ENCODE measurements at places on chromosomes 3 and 15. TPM values are rescaled to one million over a fixed set of nuclear protein-coding genes. Genes with fewer than 3 reads are reported as not detected.

ISG20 gene
- total RNA-seq: 47.8 TPM

GOLGA8T gene
- 1.3 TPM for total RNA-seq

CCDC191 gene
- 10.5 TPM for total RNA-seq

ATP13A5 gene
- total RNA-seq: 3.0 TPM

ZNF502 gene
- total RNA-seq: 9.8 TPM

ADAMTS17 gene
- 4.8 TPM for total RNA-seq

ABI3BP gene
- 101 TPM for total RNA-seq

CLSTN2 gene
- 13.1 TPM for total RNA-seq

SEMA3B gene
- 27.4 TPM for total RNA-seq

LTK gene
- not detected for total RNA-seq

ANKUB1 gene
- not detected for total RNA-seq

IQCF5 gene
- not detected for total RNA-seq

SLC28A2 gene
- total RNA-seq: not detected

CAND2 gene
- total RNA-seq: 9.7 TPM

TMEM108 gene
- 9.2 TPM for total RNA-seq

TPRG1 gene
- total RNA-seq: 9.2 TPM

ECE2 gene
- not detected for total RNA-seq

RTP1 gene
- not detected for total RNA-seq

SLCO3A1 gene
- total RNA-seq: 30.6 TPM

KBTBD8 gene
- 0.54 TPM for total RNA-seq

PDCD10 gene
- total RNA-seq: 75.6 TPM

HRG gene
- not detected for total RNA-seq

PLIN1 gene
- 9.9 TPM for total RNA-seq

KBTBD13 gene
- total RNA-seq: not detected

DNA sequence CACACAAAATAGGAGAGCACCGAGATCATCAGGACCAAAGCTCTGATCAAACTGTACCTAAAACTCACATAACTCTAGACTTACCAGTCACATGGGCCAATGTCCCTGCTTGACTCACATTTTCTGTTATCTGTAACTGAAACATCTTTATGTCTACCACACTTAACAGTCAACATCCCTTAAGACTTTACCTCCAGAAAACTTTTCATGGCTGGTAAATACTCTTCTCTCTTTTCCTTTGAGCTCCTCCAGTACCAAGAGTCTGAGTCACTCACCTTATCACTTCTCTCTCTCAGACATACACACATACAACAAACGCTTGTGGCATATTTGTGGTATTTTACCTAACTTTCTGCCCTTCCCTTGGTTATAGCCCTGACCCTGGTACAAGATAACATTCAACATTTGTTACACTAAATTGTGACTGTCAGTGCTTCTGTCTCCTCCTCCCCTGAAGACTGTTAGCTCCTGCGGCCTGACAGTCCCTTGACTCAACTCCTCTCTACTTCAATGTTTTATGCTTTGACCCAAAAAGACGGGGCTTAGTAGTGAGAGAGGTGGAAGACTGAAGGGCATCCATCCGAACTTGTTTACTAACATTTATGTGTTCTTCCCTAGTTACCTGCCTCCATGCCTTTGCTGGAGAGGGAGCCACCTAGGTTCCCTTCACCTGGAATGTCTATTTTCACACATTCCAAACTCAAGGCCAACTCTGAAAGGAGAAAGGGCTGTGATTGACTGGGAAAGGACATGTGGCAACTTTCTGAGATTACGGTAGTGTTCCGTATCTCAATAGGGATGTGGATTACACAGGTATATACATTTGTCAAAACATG is 3.7 kb upstream of the EFHB start:
- no peak for DNase-seq

DNA sequence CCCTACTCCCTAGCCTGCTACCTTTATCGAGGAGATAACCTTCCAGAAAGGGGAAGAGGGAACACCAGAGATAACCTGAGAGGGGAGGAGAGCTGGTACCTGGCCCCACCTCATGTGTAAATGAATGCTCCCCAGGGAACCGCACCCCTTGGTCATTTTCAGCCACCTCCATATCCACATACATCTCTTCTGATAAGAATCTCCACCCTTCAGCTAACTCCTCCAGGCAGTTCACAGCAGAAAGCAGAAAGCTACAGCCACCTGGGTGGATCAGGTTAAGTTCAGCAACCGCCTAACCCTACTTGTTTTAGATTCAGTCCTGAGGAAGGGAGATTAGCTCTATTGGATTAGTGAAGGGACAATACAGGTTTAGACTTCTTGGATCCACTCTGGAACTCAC is 38.0 kb upstream of the TIMP4 start:
- no peak for DNase-seq

DNA sequence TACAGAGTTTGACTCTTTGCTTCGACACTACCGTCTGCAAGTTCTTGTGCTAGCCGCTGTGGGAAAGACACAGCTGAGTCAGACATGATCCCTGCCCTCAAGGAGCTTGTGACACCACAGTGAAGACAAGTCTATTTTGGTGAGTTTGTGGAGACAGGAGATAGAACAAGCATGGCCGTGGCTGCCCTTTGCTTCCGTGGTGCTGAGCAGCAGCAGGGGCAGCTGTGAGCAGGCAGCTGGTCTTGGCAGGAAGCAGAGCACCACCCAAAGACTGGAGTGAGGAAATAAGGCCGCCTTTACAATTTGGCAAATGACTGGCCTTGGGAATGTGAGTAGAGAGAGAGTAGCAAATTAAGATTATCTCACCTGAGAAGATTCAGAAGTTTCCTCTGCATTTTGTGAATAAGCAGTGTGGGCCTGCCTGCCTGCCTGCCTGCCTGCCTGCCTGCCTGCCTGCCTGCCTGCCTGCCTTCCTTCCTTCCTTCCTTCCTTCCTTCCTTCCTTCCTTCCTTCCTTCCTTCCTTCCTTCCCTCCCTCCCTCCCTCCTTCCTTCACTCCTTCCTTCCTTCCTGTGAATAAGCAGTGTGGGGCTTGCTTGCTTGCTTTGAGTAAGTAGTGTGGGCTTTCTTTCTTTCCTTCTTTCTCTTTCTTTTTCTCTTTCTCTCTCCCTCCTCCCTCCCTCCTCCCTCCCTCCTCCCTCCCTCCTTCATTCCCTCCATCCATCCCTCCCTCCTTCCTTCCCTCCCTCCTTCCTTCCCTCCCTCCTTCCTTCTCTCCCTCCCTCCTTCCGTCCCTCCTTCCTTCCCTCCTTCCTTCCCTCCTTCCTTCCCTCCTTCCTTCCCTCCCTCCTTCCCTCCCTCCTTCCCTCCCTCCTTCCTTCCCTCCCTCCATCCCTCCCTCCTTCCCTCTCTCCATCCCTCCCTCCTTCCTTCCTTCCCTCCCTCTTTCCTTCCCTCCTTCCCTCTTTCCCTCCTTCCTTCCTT is 1.6 kb upstream of the GCNT3 start:
- no peak for DNase-seq

- no peak for DNase-seq
These were observed 311.8 kb downstream of the TBC1D5 start for GRCh38 chr3:17430582-17430981.

DNA sequence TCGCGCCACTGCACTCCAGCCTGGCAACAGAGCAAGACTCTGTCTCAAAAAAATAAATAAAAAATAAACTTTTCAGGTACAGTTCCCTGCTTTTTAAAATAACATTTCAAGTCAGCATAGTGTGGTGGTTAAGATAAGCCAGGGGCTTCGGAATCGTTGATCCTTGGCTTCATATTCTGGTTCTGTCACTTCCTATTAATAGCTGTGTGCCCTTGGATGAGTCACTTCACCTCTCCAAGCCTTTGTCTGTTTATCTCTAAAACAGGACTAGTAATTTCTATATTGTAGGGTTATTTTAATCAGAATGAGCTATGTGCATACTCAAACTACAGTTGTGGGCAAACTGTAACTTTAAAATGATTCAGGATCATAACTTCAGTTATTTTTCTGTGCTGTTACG is 53.8 kb upstream of the SENP5 start:
- DNase-seq: no peak

- DNase-seq: no peak
These were observed 145.0 kb downstream of the CMSS1 start for GRCh38 chr3:99962703-99963102.

DNA sequence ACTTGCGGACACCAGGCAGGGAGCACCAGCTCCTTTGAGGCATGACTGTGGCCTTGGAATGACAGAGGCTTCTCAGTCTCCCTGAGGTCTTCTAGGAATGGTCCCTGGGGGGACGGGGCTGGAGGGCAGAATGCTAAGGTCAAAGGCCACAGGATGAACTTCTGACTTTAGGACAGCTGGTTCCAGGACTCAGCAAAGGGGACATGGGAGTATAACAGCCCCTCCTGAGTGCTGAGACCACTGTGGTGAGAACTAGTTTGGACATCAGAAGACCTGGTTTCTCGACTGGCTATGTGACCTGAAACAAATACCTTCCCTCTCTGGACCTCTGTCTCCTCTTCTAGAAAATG is 17.8 kb downstream of the ITGA11 start:
- DNase-seq: no peak

GRCh38 chr3:195907934-195908693 is at the start of gene TNK2:
TSS of gene TNK2 (minus strand) at chr3:195908551. CDS start at chr3:195888588, 19,963 bp downstream.
- peak; percentile 85 for DNase-seq

GRCh38 chr3:184110316-184110725 is 13.5 kb downstream of the HTR3E start:
- DNase-seq: no peak

GRCh38 chr3:168288511-168289401 is 193.0 kb upstream of the GOLIM4 start:
- no peak for DNase-seq

GRCh38 chr3:69107841-69108240 is 14.6 kb downstream of the LMOD3 start:
- no peak for DNase-seq

DNA sequence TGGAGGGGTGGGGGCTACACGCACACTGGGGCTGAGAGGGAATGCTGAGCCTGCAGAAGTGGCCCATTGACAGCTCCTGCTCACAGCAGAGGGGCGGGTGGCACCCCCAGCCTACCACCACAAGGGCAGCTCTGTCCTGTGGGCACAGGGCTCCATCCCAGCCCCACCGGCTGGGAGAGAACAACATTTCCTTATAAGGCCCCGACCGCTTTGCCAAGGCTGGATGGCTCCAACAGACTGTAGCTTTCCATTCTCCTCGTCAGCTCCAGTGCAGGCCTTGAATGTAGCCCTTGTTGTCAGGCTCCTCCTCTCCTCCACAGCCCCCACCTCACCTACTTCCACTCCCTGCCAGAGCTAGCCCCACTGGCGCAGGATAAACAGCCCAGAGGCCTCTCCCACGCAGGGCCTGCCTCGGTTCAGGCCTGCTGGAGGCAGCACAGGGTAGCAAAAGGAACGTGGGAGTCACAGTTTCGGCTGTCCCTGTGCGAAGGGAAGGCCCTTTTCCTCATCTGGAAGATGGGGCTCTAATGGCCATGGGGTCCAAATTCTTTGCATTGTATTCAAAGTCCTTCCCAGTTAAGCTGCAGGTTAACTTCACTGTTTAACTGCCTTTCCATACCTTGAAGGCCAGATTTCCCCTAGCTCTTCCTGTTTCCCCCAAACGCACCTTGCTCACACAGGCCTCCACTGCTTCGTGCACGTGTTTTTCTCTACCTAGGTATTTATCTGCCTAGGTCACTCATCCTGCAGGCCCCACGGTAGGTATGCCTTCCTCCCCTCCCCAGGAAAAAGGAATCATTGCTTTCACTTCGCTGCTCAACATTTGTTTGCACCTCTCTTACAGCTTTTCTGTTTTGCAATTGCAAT is 101.6 kb upstream of the LPP start:
- DNase-seq: peak; percentile 94

GRCh38 chr15:31374489-31374888 is 47.9 kb downstream of the KLF13 start:
- DNase-seq: no peak

- DNase-seq: no peak
These were observed 52.2 kb upstream of the FXR1 start for GRCh38 chr3:180860180-180860858.

DNA sequence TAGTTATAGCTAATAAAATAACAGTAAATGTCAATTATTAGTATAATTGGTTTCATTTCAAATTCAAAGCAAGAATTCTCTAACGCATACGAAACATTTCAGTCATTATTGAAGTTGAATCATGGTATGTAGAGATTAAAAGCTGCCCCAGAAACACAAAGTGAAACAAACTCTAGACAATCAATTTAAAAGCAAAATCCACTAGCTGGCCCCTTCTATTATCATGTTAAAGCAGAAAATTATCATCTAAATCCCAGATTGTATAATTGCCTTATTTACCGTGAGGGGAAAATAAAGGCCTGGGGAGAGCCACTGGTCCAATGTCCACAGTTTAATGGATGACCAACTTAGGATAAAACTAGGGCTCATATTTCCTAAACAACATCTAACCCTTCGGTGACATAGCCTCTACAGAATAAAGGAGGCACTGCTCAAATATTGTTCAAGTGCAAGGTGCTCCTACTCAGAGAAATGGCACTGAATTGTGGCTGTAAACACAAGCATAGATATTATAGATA is 110.9 kb upstream of the THRB start:
- no peak for DNase-seq

DNA sequence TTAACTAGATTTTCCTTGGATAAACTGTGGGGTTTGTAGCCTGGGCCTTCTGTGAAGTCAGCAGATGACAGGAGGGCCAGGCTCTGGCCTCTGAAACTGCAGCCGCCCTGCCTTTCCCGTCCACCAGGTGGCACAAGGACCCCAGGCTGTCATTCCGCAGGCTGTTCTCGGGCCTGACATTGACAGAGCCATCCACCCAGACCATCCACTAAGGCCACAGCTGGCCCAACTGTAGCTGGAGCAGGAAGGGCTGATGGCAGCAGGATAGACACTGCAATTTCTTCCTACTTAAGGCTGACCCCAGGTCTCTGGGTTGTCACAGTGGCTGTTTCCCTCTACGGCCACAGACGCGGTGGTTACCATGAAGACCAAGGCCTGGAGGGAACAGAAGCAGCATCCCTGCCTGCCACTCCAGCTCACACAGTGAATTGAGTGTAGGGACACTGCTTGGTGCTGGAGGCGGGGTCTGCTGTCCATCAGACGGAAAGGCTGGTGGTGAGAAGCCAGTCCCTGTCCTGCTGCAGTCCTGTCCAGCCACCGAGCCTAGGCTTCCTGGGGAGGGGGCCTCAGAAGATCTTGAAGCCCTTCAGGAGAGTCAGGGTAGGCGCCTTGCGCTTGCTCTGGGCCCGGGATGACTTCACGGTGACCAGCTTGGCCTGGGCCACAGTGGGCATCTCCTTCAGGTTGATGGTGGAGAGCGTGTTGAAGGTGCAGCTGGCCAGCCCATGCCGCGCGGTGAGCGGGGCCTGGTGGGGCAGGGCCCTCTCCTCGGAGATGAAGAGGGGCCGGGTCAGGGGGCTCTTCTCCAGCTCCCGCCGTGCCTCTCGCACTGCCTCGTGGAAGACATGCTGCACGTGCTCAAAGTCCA is 9.4 kb downstream of the SLC51B start:
- DNase-seq: peak; percentile 79

- DNase-seq: no peak
These were observed 14.3 kb upstream of the TNFAIP8L3 start for GRCh38 chr15:51108933-51109550.

DNA sequence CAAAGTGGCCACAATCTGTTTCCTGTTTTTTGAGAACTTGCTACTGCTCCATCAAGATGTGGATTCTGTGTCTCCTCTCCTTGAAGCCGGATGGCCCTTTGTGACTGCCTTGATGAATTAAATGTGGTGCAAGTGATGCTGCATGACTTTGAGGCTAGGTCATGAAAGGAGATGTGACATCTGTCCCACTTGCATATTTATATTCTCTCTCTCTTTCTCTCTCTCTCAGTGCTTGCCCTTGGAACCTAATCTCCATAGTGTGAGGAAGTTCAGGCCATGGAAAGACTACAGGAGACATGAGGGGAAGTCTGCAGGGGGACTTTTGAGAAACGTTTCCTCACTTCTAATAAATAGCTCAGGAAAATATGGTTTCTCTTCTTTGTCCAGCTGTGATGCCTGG is 50.0 kb upstream of the ADPGK start:
- no peak for DNase-seq

Data from thyroid gland (tissue), 4 donors.